SK-MEL-5 (cell line): ENCODE measurements at places on chromosomes 6 and 20. TPM values are rescaled to one million over a fixed set of nuclear protein-coding genes. Genes with fewer than 3 reads are reported as not detected.

IMPG1 gene
- not detected in 2 replicates for total RNA-seq

MAPK13 gene
- total RNA-seq, result 0.05 TPM in 1 of 2 replicates, not detected in the other

RSPH9 gene
- 1.1 and 1.7 TPM in 2 replicates for total RNA-seq

TMEM244 gene
- not detected in 2 replicates for total RNA-seq

ERVFRD-1 gene
- total RNA-seq, result 0.24 and 0.63 TPM in 2 replicates

NHLRC1 gene
- total RNA-seq, result 4.4 and 5.0 TPM in 2 replicates

TUBB2B gene
- total RNA-seq, result 26.6 and 28.6 TPM in 2 replicates

STX11 gene
- total RNA-seq, result 6.6 and 6.7 TPM in 2 replicates

CDSN gene
- not detected in 2 replicates for total RNA-seq

KCNK15 gene
- total RNA-seq, result 0.13 TPM in 1 of 2 replicates, not detected in the other

RIMS4 gene
- 10.7 and 10.9 TPM in 2 replicates for total RNA-seq

C6orf163 gene
- total RNA-seq, result 1.3 and 1.4 TPM in 2 replicates

COL19A1 gene
- total RNA-seq, result 39.9 and 41.7 TPM in 2 replicates

CDS2 gene
- total RNA-seq, result 66.3 and 75.2 TPM in 2 replicates

MUCL3 gene
- total RNA-seq, result not detected in 2 replicates

FILIP1 gene
- total RNA-seq, result 0.03 TPM in 1 of 2 replicates, not detected in the other

RTF2 gene
- total RNA-seq, result 118 and 130 TPM in 2 replicates

CLPSL1 gene
- total RNA-seq, result not detected in 2 replicates

CHRNA4 gene
- not detected in 2 replicates for total RNA-seq

TRIM10 gene
- not detected in 2 replicates for total RNA-seq

CALHM6 gene
- 0.56 and 2.1 TPM in 2 replicates for total RNA-seq

HLA-DRB1 gene
- 2.0 and 2.1 TPM in 2 replicates for total RNA-seq

SMPDL3A gene
- 59.4 and 60.4 TPM in 2 replicates for total RNA-seq

NTSR1 gene
- total RNA-seq, result not detected in 2 replicates

SPACA1 gene
- not detected in 2 replicates for total RNA-seq

PTCHD4 gene
- 8.4 and 8.9 TPM in 2 replicates for total RNA-seq

SMLR1 gene
- not detected in 2 replicates for total RNA-seq

BEND3 gene
- total RNA-seq, result 3.1 TPM in 2 replicates

ZNF512B gene
- total RNA-seq, result 8.5 and 8.9 TPM in 2 replicates

LMBRD1 gene
- 38.6 and 42.3 TPM in 2 replicates for total RNA-seq

ANKRD6 gene
- 19.3 and 28.1 TPM in 2 replicates for total RNA-seq
